ENCODE measurements at places on chromosomes 1 and 21.
A peak's percentile ranks its signal among the peaks of the same experiment; 100 is the strongest.

GRCh38 chr1:42158189-42158588, 5.0 kb downstream of the GUCA2B start:
- DNase-seq: no peak

GRCh38 chr1:82160036-82160435, 359.3 kb downstream of the ADGRL2 start:
- DNase-seq: no peak

- no peak for DNase-seq
Measured at GRCh38 chr1:41641475-41641814, 157.0 kb upstream of the EDN2 start.

GRCh38 chr1:212267460-212267859, 17.8 kb upstream of the PPP2R5A start:
- no peak for DNase-seq

DNA sequence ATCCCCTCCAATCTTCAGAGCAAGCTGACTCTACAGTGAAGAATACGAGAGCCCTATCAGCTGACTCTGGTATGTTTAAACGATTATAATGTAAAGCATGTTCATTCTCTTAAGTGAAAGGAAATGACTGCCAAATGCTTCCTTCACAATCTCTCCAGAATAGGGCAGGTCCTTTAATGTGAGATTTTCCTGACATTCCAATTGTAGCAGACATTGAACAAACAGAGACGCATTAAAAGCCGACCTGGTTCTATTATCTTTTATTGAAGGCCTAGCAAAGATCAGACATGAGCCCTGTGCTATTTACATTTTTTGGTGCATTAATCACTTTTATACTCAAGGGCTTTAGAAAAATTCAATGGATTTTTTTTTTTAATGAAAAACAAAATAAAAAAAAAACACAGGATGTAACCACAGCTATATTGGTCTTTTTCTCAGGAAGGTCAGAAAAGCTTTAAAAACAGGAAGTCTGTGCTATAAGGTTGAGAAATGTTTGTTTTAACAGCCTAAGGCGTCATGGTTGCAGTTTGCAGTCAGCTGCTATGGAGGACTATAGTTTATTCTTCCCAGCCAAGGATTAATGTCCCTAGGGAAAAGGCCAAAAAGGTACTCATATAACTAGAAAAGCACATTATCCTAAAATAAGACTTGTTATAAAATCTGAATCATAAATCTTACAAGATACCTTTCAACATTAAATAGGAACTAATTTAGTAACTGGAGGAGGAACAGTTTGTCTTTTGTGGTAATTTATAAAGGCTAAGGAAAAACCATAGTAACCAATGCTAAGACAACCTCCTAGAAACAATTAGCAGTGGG, 104.8 kb downstream of the RERE start:
- DNase-seq: peak; percentile 89

GRCh38 chr1:72105201-72105600, 177.1 kb downstream of the NEGR1 start:
- no peak for DNase-seq

GRCh38 chr1:84089465-84089864, 54.6 kb upstream of the PRKACB start:
- DNase-seq: peak; percentile 30

DNA sequence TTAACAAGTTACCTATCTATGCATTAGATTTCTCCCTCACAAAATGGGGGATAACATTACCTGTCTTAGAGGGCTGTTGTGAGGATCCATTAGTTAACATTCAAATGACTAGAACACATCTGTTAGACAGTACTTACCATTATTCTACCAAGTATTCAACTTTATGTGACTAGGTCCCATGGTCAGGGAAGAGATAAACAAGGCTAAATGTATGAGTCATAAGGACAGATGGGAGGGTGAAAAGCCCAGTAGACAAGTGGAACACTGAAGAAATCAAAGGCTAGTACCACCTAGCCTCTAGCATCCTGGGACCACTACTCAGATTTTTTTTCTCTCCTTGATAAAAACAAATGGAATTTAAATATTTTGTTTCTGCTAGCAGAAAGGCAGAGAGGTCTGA, 9.0 kb upstream of the VHLL start:
- peak; percentile 40 for DNase-seq

DNA sequence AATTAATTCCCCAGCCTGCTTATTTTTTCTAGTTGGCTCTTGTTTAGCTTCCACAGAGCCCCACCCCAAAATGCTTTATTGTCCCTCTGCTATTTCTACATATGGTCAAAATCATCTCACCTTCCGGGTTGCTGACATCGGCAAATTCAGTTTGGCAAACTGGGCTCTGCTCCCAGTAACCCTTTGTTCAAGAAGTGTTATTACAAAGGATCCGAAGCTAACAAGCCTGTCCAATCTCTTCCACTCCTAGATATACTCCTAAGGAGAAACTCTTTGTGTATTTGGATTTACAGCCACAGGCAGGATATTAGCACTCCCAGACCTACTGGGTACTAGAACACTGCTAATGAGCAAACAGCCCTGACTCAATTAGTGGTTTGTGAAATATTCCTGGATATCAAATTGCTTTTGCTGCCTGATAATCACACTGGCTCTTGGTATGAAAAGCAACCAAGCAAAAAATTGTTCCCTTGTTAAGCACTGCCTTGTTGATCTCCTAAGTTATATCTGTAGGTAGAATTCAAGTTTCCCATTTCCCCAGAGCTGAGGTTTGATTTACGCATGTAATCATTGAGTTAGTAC, 4.0 kb downstream of the JUN start:
- peak; percentile 67 for DNase-seq

DNA sequence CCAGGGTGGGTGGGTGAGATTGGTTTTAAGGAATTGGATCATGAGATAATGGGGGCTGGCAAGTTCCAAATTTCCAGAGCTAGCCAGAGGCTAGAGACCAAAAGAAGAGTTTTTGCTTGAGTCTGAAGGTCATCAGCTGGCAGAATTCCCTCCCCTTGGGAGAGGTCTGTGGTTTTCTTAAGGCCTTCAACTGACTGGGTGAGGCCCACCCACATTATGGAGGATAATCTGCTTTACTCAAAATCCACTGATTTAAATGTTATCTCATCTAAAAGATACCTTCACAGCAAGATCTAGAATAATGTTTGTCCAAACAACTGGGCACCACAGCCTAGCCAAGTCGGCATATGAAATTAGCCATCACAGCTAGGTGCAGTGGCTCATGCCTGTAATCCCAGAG, 156.4 kb downstream of the URB2 start:
- no peak for DNase-seq

DNA sequence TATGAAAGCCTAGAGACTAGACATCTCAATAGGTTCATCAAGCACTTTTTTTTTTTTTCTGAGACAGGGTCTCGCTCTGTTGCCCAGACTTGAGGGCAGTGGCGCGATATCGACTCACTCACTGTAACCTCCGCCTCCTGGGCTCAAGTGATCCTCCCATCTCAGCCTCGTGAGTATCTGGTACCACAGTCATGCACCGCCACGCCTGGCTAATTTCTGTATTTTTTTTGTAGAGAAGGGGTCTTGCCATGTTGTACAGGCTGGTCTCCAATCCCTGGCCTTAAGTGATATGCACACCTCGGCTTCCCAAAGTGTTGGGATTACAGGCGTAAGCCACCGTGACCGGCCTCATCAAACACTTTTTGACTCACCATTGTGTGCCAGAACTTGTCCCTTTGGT, 613 bp upstream of the GPATCH4 start:
- DNase-seq: no peak

DNA sequence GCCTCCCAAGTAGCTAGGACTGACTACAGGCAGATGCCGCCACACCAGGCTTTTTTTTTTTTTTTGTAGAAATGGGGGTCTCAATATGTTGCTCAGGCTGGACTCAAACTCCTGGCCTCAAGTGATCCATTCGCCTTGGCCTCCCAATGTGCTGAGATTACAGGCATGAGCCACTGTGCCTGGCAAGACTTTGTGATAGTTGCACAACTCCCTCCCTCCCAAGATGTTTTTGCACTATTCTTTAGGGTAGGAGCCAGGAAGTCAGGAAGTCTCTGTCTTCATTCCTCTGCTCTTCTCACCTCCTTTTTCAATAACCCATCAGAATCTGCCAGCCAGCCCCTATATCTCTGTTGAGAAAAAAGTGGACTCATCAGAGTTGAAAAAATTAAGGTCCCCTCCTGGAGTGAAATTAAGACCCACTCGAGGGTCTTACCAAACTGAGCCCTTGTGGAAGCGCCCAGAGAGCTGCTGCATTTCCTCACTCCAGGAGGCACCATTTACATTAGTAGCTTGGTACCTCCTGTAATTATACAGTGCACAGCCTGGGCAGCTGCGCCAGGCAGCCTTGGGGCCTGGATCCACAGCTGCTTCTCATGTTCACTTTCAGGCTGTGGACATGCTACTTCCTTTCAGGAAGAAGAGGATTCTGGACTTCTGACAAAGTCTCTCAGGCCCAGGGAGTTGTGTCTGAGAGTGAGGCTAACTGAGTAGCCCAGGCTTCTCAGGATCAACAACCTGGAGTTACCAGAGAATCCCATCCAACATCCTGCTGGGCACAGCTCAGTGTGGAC, 24.0 kb downstream of the TCEA3 start:
- DNase-seq: peak; percentile 84

- no peak for DNase-seq
Measured at GRCh38 chr1:18644973-18645746, 14.5 kb downstream of the PAX7 start.

DNA sequence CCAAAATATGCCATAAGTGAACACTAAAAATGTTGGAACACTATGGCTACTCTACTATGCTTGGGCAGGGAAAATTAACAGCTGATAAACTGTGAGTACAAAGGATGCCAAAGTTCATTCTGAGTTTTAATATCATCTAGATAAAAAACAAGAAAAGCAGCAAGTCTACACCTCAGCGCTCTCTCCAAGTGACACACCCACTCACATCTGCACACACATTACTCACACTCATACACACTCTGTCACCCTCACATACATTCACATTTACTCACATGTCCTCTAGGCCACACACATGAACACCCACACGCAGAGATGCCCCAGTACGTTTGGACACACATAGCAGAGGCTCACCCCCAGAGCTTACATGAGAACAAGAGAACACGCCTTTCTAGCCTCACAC, 87.3 kb upstream of the RAB4A start:
- DNase-seq: no peak

DNA sequence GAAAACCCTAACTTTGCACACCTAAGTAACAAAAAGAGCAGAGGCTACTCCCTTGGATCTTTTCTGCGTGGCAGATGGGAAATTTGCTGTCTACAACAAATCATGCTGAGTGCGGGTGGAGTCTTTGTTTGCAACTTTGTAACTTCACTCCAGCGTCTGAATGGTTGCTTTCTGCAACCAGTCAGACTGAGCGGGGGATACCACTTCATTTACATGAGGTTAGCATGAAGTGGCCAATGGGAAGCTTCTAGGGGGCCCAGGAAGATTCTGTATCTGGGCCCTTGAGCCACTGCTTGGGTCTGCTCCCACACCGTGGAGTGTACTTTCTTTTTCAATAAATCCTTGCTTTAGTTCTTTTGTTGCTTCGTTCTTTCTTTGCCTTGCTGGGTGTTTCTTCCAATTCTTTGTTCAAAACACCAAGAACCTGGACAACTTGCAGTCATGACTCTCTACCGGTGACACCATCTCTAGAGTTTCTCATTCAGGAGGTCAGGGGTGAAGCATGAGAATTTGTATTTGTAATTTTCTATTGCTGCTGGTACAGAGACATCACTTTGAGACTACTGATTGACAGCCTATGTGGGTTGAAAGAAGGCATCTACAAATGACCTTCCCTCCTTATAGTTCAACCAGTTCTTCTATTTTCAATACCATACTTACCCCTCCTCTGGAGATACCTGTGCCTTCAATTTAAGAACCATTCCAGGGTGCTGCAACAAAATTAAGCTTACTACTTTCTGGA, 55.8 kb upstream of the RC3H1 start:
- DNase-seq: peak; percentile 8

GRCh38 chr1:35932158-35932636, 1.3 kb downstream of the AGO3 start:
- DNase-seq: no peak

GRCh38 chr1:225987491-225988316, 11.4 kb downstream of the SDE2 start:
- peak; percentile 64 for DNase-seq

- DNase-seq: no peak
Measured at GRCh38 chr1:109978761-109979488, 5.6 kb upstream of the AHCYL1 start.

DNA sequence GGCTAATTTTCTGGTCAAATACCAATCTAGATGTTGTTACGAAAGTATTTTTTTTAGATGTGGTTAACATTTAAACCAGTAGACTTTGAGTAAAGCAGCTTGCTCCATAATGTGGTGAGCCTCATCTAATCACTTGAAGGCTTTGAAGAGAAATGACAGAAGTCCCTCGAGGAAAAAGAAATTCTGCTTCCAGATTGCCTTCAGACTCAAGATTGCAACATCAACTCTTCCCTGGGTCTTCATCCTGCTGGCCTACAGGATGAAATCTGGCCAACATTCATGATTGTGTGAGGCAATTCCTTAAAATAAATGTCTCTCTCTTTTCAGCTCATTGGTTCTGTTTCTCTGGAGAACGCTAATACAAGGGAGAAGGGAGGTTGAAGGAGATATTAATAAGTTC, 32.5 kb upstream of the SSX2IP start:
- peak; percentile 94 for DNase-seq

DNA sequence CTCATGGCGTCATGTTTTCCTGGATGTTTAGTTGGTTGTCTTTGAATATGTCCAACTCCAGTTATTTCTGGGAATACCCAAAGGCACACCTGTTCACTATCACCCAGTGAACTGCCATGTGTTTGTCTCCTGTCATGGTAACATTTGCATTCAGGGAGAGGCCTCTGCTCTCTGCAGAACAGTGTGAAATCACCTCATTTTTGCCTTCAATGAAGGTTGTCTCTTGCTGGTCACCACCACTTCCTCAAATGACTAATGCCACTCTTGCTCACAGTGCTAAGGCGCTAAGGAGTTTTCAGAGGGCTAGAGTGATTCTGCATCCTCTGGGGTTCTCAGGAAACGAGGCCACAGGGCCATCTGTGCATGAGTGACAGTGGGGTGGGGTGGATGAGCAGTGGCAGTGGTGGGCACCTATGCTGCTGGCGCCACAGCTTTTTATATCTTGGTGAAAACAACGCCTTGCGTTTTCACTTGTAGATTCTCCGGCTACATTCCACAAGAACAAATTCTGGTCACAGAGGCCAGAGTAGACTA, 60.0 kb upstream of the ATP5PO start:
- DNase-seq: peak; percentile 20

GRCh38 chr1:74222701-74223100, 12.5 kb upstream of the TNNI3K start:
- DNase-seq: no peak

- DNase-seq: peak; percentile 34
Measured at GRCh38 chr1:214310010-214310409, 29.1 kb downstream of the SMYD2 start.

DNA sequence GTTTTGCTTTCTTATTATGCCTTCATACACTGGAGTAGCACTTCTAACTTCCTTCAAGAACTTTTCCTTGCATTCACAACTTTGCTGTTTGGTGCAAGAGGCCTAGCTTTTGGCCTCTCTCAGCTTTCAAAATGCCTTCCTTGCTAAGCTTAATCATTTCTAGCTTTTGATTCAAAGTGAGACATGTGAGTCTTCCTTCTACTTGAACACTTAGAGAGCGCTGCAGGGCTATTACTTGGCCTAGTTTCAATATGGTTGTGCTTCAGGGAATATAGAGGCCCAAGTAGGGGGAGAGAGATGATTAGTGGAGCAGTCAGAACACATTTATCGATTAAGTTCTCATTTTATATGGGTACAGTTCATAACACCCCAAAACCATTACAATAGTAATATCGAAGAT, 12.4 kb downstream of the ANGEL2 start:
- DNase-seq: no peak
